RWPE2 (cell line): ENCODE measurements at places on chromosomes 2 and 18.

- DNase-seq = no peak
These were observed 37.1 kb upstream of the CTLA4 start for GRCh38 chr2:203830304-203831055.

GRCh38 chr18:68662754-68663153 lies 52.2 kb downstream of the TMX3 start:
- DNase-seq = no peak

DNA sequence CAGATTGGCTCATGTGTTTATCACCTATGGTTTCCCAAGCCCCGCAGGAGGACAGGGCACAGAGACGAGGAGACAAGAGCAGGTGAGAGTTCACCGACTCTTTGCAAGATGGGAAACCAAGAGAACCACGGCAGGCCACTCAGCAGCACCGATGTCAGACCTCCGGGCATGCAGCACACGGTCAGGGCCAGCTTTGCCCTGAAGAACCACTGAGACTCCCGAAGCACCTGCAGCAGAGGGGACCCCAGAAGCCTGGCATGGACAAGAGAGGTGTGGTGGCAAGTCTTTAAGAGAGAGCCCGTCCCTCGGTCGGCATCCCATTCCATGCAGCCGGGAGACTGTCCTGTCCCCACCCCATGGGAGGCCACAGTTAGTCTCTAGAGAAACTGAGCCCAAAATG lies 36.6 kb upstream of the TAF1B start:
- peak; percentile 45 for DNase-seq

DNA sequence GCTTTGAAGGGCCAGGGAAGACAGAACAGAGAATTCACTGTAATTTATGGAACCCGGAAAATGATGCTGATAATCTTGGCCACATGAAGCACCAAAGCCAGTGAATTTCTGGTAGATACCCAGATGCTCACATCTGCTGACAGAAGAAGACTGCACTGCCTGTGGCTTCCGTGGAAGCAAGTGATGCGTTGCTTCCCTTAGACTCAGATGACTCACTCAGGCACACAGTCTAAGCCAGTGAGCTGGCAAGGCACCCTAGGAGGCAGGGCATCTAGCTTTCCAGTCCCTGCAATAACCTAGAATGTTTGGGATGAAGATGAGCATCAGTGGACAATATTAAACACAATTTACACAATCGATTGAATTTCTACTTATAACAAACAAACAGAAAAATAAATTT lies 284.7 kb downstream of the CMPK2 start:
- DNase-seq = no peak

GRCh38 chr18:10437837-10438236 lies 16.6 kb upstream of the APCDD1 start:
- no peak for DNase-seq

DNA sequence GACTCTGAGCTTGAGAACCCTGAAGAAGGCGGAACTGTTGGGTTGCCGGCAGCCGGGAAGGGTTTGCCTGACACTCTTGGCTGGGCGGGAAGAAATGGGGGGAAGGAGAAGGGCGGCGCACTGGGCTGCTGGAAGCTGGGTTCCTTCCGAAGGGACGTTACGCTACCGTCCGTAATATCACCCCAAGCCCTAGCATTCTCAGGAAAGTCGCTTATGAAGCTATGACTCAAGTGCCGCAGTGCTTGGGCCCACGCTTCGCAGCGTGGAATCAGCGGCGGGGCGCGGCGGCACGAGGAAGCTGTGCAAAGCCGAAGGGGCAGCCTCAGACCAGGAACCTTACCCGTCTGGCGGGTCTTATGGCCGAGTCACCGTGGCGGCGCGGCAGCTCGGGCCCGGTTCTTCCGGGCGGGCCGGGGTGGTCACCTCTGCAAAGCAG lies 50.2 kb upstream of the SIGLEC15 start:
- DNase-seq = no peak

DNA sequence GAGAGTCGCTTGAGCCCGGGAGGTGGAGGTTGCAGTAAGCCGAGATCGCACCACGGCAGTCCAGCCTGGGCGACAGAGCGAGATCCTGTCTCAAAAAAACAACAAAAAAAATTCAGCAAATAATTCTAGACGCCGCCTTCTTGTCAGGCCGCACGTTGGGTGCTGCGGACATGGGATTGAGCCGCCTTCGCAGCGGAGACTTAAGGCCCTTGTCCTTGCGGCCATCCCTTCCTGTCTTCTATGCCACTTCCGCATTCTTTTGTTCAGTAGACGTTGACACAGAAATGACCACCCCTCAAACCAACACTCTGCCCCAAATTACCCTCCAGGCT lies 15.8 kb downstream of the PTPN18 start:
- DNase-seq = no peak

DNA sequence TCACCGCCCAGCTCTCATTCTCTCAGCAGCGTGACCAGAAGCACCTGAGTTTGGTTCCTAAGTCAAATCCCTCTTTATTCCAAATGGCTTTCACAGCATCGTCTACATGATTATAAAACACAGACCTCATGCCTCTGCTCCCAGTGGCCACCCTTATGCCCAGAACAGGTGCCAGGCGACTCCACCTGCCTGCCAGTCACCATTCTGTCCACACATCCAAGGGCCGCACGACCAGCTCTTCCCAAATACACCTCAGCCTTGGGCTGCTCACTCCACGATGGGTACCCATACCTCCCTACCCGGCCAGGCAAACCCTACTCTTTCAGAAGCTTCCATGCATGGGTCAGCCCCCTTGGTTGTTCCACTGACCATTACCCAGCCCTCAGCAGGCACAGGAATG lies 851.6 kb upstream of the SALL3 start:
- no peak for DNase-seq

DNA sequence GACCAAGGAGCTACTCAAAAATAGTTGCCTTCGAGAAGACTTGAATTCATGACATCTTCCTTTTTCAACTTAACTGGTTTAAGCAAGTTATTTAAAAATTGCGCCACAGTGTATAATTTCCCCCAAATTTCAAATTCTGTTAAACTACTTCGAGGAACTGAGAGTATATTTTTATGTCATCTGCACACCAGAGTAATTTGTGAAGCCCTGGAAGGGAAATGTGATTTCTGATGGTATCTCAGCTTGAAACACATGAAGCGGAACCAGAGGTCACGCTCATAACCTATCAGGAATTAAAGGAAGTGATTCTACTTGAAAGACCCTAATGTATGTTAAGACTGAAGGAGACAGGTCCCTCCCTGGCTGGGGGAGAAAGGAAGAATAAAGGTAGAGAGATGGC lies 33.9 kb upstream of the DARS1 start:
- DNase-seq = no peak

- DNase-seq = no peak
These were observed 193.2 kb downstream of the LTBP1 start for GRCh38 chr2:33139949-33140348.

DNA sequence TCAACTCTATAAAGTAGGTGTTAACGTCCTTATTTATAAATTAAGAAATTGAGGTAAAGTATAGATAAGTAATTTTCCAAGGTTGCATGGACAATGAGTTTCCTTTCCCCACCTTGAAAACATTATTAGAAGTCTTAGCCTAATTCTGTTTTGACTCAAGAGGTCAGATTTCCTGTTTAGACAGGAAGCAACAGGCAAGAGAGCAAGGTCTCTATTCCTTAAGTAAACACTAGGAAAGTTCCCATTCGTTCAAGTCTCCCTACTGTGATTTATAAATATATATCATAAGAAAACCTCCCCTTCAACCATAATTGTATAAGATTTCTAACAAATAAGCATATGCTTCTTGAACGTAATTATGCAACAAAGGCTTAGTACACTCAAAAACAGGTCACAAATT lies 40.3 kb downstream of the CLASP1 start:
- no peak for DNase-seq

DNA sequence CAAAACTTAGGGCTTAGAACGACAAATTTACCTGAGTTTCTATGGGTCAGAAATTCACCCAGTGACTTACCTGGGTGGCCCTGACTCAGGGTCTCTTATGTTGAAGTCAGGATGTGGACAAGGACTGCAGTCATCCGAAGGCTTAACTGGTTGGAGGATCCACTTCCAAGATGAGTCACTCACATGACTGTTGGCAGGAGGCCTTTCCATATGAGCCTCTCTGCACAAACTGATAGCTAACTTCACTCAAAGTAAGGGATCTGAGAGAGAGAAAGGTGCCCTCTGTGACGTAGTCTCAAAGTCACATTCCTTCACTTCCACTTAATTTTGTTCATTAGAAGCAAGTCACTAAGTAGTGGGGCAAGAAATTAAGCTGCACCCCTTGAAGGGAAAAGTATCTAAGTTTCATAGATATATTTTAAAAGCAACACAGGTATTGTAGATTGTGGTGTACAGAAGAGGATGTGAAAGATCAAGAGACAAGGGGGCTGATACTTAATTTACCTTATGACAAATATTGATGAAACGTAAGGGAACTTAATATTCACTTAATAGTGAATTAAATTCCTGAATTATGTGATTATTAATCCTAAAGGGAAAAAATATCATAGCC lies 48.4 kb downstream of the TANK start:
- no peak for DNase-seq

GRCh38 chr2:118348380-118349034 lies 260.2 kb downstream of the INSIG2 start:
- DNase-seq = no peak

DNA sequence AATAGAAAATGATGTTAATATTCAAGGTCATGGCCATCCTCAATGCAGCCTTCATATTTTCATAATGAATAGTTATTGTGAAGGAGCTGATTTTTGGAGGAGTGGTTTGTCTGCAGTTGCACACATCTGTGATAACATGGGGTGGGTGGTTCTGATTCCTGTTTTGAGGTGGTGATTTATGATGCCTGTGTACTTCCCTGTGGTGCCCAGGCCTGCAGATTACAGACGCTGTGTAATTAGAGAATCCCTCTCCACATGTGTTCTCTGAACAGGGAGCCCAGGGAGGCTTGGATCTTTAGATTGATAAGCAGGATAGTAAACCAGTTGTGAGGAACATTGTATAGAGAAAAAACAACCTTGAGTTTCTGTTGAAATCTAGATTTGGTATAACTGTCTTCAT lies 117.5 kb downstream of the AGAP1 start:
- DNase-seq = no peak

- no peak for DNase-seq
These were observed 95.7 kb downstream of the RND3 start for GRCh38 chr2:150391779-150392178.

- DNase-seq = no peak
These were observed 47.8 kb upstream of the TMEM163 start for GRCh38 chr2:134766583-134766982.

DNA sequence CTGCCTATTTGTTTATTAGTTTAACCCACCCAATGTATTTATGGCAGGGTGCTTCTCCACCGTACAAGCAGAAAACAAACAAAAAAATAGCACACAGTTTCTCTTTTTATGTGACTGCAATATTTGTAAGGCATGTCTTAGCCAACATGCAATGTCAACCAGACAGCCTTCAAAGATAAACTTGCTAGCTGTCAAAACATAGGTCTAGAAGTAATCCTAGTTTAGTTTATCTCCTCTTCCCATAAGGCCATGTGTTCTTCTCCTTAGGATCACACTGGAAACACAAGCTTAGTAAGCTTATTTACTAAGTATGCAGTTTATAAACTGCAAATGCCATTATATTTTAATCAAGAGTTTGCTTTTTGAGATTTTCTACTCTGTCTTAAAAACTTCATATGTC lies 75.6 kb downstream of the LDAH start:
- no peak for DNase-seq

DNA sequence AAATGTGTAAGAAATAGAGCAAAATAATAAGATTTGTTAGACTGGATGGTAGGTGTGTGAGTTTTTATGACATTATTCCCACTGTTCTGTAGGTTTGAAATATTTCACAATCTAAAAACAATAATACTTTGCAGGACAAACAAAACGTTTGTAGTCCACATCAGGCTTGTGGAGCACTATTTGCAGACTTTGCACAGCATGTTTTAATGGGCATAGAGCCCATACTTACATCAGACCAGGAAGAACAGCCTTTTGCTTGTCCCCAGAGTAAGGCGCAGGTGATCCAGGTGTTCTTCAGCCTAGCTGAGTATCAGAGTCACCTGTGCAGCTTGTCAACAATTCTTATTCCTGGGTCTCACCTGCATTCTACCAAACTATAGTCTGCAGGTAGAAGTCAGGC lies 9.1 kb upstream of the STK39 start:
- no peak for DNase-seq

DNA sequence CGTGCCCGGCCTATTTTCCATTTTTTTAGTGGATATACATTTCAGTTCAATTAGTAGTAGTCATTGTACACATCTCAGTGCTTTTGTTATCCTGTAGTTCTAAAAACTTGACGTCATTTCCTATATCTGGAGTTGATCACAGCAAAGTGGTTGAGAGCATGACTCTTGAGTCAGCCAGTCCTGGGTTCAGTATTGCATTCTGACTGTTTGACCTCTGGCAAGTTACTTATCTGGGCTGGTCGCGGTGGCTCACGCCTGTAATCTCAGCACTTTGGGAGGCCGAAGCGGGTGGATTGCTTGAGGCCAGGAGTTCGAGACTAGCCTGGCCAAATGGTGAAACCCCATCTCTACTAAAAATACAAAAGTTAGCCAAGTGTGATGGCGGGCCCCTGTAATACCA lies 50.4 kb upstream of the PPM1B start:
- DNase-seq = no peak

GRCh38 chr2:239230318-239231052 lies 170.3 kb downstream of the HDAC4 start:
- DNase-seq = no peak

DNA sequence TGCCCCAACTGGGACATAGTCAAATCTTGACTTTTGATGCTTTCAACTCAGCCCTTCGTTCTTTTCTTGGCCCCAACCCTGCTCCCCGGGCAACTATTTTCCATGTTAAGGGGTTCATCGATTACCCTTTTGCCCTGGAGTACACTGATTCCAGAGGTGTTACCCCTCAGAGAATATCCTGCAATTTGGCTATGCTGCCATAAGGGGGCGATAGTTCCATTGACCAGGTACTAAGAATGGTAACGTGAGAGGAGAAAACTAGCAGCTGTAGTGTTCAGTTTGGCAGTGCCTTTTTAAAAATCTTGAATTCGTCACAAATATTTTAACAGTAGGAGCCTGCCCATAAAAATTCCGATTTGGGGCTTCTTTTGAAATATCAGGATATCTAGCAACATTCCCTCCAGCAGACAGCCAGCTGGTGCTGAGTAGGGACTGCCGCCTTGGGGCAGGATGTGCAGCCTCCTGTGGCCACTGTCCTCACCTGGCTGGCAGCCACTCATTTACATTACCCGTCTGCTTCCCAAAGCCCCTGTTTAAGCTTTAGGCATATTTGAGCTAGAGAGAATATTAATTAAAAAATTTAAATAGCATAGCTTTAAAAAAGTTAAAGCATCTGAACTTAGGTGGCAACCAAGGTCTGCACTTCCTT lies 146.3 kb upstream of the SKOR2 start:
- no peak for DNase-seq

GRCh38 chr2:9050122-9050809 lies 46.8 kb upstream of the MBOAT2 start:
- DNase-seq = no peak

DNA sequence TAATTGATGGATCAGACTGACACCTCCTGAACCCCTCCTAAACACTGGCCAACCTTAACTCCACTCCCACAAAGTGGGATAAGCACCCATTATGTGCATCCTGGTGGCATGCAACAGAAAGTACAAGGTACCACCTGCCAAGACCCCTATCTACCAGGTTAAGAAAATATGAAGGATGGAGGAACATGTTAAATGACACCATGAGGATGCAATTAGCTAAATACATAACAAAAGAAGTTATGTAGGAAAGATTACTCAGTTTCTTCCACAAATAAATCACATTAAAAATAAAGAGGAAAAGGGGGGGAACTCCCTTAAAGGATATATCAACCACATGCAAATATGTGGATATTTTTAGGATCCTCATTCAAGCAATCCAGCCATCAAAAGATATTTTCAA lies 12.6 kb downstream of the CTAGE1 start:
- DNase-seq = no peak
